ENCODE measurements at places on chromosomes 4 and X.

GRCh38 chr4:89836897-89837384 is at the start of gene SNCA:
Gene SNCA, minus strand, starts transcription at chr4:89837161. Its CDS starts 1,494 bp downstream, at chr4:89835667.
- DNase-seq: peak; percentile 4

GRCh38 chr4:168240821-168241220 is 77.7 kb downstream of the DDX60 start:
- no peak for DNase-seq

DNA sequence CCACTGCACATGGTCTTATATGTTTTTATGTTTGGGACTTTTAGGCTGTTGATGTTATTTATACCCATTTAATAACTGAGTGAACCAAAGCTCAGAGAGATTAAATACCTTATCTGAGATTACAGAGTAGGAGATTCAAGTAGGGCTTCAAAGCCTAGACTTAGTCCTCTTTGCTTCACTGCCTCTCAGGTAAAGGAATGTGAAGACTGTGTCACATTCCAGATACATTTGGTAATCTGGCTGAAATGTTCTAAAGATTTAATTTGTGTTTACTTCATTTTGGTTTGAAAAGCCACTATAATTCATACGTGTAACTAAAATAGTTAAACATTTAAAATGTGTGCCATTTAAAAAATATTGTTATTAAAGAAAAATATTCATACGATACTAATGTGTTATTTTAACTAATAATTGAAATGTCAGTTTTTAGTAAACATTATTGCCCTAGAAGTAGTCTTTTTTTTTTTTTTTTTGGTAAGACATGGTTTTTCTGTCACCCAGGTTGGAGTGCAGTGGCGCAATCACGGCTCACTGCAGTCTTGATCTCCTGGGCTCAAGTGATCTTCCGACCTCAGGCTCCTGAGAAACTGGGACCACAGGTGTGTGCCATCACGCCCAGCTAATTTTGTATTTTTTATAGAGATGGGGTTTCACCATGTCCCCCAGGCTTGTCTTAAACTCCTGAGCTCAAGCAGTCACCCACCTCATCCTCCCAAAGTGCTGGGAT is 54.3 kb downstream of the WWC2 start:
- DNase-seq: no peak

GRCh38 chrX:132144061-132144460 is 16.2 kb upstream of the FRMD7 start:
- no peak for DNase-seq

GRCh38 chrX:119734897-119735339 is 23.5 kb upstream of the SOWAHD start:
- no peak for DNase-seq

- DNase-seq: no peak
These were observed 52.8 kb upstream of the RHOH start for GRCh38 chr4:40143926-40144508.

GRCh38 chrX:22748093-22748999 is 251.4 kb upstream of the DDX53 start:
- peak; percentile 31 for DNase-seq

- DNase-seq: no peak
These were observed 5.4 kb downstream of the SLC25A6 start for GRCh38 chrX:1386338-1387127.

DNA sequence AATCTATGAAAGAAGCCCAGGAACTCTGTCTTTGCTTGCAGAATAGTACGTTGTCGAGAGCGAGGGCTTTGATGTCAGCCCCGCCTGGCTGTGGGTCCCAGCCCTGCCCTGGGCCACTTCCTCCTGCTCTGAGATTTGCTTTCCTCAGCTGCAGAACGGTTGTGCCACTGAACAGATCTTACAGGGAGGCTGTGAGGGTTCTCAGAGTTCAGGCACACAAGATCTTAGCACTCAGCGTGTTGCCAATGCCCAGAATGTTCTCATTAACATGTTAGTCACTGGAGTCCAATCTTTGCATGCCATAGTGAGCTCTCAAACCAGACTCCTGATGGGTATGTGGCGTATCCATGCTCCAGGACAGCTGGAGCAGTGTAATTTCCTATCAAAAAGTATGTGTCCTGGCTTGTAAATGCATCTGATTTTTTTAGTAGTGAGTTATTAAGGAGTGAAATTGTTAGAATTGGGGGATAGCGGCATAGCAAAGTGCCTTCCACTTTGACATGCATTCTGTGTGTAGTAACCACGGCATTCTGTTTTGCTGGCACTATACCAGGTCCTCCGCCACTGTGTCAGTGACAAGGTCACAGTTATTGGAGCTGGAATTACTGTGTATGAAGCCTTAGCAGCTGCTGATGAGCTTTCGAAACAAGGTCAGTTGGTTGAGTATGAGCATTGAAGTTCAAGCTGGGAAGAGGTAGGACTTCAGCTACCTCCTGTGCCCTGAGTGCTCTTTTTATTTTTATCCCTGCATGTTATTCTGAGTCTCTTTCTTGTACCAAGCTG is 31.6 kb downstream of the TKTL1 start:
- peak; percentile 29 for DNase-seq

- DNase-seq: no peak
These were observed 18.4 kb downstream of the ENOX2 start for GRCh38 chrX:130884627-130885026.

DNA sequence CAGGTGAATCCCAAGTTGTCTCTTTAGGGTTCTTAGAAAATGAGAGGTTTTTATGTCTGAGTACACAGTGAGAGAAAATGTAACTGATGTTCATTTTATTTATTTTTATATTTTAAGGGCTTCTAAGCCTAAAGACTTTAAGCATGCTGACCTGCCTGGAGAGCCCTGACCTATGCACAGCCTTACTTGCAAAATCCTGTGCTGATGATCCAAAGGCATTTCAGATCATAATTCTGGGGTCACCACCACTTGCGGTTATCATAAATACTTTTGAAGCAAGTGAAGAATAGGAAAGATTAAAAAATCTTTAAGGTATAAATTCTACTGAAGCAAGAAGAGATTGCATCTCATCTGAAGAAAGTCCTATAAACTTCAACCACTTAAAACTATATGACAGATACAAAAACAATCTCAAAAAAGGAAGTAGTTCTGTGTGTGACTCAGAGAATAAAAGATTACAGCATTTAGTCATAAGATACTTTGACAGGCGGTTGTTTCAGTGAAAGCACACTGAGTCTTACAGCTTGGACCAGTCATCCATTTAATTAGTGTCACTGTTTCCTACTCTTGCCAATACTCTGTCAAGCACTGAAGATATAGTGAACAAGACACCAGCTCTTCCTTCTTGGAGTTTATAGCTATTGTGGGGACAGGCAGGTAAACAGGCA is 245.2 kb upstream of the DIPK2B start:
- DNase-seq: no peak

- no peak for DNase-seq
These were observed 307.1 kb downstream of the TEX13A start for GRCh38 chrX:104913348-104913747.

- DNase-seq: no peak
These were observed 331.5 kb upstream of the EMCN start for GRCh38 chr4:100849319-100849718.

DNA sequence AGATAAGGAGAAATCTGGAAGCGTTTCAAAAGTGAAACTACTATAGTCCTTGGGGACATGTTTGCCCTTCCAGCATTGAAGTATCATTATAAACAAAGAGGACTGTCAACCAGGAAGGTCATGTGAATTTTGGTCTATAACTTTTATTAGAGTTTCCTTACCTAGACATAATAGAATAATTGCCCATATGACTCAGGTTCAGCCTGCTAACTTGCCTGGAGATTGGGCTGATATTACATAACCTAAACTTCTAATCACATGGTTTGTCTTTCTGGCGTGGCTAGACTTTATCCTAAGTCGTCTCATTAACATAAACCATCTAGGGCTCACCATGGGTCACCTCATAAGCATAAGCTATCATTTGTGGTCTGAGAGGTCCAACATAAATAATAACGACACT is 775.9 kb downstream of the CENPC start:
- no peak for DNase-seq

GRCh38 chrX:17735406-17735805 is 1.9 kb upstream of the SCML1 start:
- DNase-seq: no peak

DNA sequence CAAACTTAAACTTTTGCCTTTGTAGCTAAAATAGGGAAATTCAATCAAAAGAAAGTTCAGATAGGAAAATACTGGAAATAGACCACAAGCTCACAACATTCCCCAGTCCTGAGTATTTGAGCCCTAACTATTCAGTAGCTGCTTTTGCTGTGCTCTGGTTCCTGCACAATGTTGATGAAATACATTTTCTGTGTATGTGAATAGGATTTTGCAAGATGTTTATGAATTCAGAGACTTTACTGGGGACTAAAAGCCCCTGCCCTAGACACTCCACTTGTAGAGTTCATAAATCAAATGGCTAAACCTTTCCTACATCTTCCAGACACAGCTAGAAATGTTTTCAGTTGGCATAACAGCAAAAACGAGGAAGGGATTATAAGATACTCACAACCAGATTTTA is 105.9 kb downstream of the FBXO8 start:
- DNase-seq: no peak

DNA sequence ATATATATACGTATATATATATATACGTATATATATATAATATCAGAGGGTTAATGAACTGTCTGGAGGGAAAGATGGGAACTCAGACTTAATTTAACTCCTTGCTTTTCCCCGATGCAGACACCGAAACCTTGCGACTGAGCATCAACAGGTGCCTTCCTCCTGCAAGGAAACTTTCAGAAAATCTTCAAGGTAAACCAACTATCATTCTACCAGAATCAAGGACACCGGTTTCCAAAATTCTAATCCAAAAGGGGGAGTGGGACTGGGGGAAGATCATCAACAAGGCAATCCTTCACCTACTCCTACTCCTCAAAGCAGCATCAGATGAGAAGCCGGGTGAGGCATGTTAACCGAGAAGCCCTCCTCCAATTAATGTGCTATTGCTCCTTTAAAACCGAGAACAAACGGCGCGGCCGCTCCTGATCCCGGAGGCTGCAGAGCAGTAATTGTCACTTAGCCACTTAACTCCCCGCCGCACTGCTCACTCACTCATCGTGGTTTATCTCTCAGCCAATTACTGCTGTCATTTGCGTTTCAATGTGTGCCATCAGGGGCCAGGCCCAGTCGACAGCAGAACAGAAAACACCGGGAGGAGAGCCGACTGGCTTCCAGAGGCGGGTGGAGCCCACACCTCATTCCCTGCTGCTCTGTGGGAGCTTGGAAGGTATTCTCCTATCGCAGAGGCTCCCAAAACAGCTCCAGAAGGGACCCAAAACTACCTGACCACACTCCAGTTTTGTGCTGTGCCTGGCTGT is 61.7 kb downstream of the MAML3 start:
- no peak for DNase-seq

GRCh38 chrX:46713672-46714490 is 45.0 kb downstream of the SLC9A7 start:
- no peak for DNase-seq

DNA sequence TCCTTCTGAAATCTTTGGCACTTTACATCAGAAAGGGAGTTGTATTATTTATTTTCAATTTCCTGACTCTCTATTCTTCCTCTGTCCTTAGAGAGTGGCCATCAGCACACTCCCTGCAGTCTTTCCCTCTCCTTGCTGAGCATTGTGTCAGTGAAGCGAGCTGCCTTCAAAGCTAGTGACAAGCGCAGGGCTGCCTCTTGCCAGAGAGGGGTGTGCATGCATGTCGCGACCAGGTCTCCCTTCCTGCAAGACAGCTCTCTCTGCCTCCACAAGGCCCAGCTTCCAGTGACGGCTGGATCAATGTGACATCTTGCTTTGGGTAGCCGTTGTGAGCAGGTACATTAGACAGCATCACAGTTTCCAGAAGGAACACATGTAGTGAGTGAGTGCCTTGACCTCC is 810.9 kb upstream of the TENM3 start:
- no peak for DNase-seq

DNA sequence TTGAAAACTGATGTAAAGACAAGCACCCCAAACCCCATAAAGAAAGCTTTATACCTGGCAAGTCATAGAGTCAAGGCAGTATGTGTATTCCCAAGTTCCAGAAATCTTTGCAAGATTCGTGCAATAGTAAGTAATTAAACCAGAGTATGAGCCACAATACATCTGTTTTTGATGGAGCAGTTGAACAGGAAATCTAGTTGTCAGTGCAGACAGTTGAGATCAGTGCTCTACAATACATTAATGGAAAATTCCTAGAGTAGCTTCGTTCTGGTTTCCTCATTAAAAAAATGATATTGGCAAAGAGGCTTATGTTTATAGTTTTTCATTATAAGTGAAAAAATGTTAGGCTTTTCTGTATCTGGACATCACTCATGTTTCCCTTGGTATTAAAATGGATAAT is 575.3 kb downstream of the TRIML1 start:
- DNase-seq: no peak

DNA sequence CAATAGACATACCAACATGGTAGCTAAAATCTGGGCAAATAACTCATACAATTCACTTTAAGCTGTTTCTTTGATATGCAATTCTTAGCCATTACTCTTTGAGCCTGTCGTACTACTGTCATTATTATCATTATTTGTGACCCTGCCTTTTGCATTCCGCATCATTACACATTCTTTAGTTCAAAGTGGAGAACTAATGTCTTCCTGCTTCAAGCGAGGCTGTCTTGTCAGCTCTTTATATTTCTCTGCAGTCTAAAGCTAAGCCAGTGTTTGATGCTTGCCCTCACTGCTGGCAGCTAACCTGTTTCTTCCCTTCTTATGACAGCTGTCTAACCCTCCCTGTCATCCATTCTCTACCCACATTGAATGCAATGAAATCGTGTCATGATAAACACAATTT is 186.8 kb downstream of the FAT4 start:
- DNase-seq: no peak
